ENCODE measurements at places on chromosomes 1 and 21. TPM values are rescaled to one million over a fixed set of nuclear protein-coding genes. Genes with fewer than 3 reads are reported as not detected.

PTP4A2 gene
- 196 TPM for total RNA-seq

DNA sequence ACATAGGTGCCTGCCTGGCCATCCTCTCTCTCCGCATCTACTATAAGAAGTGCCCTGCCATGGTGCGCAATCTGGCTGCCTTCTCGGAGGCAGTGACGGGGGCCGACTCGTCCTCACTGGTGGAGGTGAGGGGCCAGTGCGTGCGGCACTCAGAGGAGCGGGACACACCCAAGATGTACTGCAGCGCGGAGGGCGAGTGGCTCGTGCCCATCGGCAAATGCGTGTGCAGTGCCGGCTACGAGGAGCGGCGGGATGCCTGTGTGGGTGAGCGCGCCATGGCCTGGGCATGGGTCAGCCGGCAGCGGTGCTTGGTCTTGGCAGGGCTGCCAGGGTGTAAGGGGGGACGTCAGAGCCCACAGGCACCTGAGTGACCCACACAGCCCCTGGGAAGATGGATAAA is 13.3 kb downstream of the EPHA8 start:
- DNase-seq: no peak
- no peaks in the 10 kb centered on the region for H3K4me1 ChIP-seq
- no peaks in the 10 kb centered on the region for H3K36me3 ChIP-seq

GRCh38 chr1:92822879-92823278 is 9.0 kb upstream of the RPL5 start:
- DNase-seq: no peak
- peaks cover 4% of the 10 kb centered on the region for H3K4me1 ChIP-seq
- no peaks in the 10 kb centered on the region for H3K27me3 ChIP-seq

DNA sequence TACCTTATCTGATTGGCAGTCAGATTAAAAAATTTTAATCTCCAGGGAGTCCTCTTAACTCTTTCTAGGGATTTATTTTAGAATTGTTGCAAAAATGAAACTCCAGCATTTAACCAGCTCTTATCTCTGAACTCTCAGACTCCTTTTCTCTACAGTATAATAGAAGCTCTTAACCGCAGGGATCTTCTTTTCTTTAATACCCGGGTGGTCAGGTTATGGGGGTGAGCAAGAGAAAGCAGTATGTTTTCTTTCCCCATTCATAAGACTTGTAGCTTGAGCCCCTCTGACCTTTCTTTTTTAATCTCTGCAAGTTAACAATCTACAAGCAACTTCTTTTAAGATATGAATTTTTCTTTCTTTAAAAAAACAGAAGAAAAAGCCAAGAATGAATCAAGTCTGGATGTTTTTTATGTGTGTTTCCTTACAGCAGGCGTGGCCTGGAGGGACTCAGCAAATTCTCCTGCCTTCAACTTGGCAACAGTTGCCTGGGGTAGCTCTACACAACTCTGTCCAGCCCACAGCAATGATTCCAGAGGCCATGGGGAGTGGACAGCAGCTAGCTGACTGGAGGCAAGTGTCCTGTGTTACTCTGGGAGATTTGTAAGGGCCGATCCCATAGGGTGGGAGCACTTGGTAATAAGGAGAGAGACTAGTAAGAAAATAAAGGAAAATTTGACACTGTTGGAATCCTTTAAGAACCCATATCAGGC is 13.4 kb upstream of the OLFML3 start:
- no peaks in the 10 kb centered on the region for H3K4me1 ChIP-seq
- DNase-seq: no peak
- peaks cover 75% of the 10 kb centered on the region for H3K36me3 ChIP-seq
- no peak overlapping the region for H3K4me3 ChIP-seq
- H3K27ac ChIP-seq: no peak overlapping the region

DNA sequence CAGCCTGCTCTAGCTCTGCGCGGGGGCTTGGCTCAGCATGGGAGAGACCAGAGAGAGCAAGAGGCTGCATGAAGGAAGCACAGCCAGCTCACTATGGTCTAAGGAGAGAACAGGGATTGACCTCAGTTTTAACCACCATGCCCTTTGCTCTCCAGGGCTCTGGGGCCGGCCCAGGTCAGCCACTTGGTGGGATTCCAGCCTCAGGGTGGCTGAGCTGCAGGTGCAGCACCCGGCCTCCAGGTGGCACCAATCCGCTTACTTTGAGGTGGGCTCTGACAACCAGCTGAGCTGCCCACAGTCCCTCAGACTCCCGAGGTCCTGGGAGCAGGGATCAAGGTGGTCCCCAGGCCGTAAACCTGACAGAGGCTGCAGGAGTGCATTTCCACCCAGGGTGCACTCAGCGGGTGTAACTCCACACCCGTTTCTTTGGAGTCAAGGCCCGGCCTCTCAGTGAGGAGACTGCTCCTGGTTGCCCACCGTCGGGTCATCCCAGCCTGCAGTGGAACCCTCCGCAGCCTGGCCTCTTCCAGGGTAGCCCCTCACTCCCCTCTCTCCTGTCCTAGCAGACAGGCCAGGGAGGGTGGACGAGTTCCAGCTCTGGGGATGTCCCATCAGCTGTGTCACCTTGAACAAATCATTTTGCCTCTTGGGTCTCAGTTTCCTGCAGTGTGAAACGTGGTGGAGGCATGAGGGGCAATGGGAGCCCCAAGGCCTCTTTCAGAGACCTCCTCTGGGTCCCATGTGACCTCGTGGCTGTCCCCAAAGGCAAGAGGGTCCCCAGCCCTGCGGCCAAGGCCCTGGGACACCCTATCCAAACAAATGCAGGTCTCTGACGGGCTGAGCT is 607 bp upstream of the LGR6 start:
- peaks cover under 1% of the 10 kb centered on the region for H3K4me1 ChIP-seq
- no peak overlapping the region for H3K27ac ChIP-seq
- no peaks in the 10 kb centered on the region for H3K36me3 ChIP-seq
- peak; percentile 72 for DNase-seq

DNA sequence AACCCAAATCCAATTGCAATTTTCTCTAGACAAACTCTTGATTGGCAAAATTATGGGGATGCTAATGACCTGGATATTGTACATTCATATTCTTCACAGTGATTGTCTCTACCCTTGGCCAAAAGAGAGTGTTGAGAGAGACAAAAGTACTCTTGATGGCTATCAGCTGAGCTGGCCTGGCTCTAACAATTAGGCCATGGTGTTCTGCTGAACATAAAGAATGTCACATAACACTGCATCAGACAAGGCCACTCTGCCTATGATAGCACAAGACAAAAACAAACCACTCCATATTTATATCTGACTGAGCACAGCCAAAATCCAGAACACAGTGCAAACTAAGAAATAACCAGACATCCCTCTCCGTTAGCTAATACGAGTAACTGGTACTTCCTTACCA is 101.7 kb downstream of the ADAMTS1 start:
- no peak overlapping the region for H3K27ac ChIP-seq
- H3K4me1 ChIP-seq: no peaks in the 10 kb centered on the region
- H3K4me3 ChIP-seq: no peak overlapping the region
- H3K36me3 ChIP-seq: no peaks in the 10 kb centered on the region
- H3K27me3 ChIP-seq: no peaks in the 10 kb centered on the region
